Kidney epithelial cell (primary cell): ENCODE measurements at places on chromosomes 7 and 10.

- DNase-seq = no peak
These were observed 105.8 kb downstream of the ARHGAP21 start for GRCh38 chr10:24617771-24618396.

DNA sequence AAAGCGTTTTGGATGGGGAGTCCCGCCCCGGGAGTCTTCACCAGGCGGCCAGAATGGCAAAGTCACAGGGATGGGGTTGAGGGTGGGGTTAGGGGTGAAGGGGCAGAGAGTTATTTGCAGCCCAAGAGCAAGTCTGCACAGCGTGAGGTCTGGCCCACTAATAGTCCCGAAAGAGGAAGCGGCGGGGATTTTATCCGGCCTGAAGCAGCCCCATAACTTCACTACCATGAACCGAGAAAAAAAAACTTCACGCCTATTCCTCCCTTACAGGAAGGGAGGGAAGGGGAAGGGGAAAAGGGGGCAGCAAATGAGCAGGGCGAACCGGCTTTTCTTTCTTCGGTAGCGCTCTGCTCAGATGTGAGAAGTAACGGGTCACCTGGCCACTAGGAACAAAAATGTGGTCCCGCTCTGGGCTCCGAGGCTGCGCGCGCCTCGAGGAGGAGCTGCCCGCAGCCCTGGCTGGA lies 712 bp downstream of the ITPRIP start:
- no peak for DNase-seq

GRCh38 chr7:114889646-114890285 lies 32.1 kb upstream of the MDFIC start:
- DNase-seq = peak; percentile 100

DNA sequence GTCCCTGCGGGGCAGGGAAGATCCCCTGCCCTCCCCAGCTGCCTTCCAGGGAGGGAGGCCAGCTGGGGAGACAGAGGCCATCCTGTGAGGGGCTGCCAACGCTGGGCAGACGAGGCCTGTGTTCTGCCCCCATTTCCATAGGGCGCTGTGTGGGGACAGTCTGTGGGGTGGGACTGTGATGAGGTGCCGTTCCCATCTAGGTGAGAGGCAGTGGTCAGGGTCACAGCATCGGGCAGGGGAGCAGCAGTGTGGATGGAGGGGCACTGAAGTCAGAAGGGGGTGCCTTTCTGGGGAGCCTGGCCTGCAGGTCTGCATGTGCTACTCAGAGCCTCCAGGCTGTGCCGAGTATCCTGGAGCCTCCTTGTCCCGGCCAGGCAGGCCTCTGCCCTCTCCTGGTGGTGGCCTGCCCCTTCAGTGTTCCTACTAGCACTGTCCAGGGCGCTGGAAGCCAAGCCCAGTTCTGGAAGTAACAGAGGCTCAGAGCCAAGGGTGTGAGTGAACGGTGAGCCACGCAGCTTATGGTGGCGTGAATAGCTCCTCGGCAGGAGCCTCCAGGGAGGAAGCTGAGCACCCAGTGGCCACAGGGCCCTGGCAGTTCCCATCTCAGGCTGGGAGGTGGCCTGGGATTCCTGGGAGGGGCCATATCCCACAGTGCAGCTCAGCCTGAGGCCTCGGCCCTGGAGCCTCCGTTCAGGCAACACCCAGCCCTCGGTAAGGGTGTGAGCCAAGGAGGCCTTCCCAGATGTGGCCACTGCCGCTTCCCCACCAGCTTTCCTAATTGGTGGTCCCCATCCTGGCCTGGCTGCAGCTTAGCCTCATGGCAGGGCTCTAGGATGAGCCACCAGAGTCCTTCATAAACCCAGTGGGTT lies 23.3 kb upstream of the CSGALNACT2 start:
- no peak for DNase-seq

GRCh38 chr7:27079234-27079975 lies 16.4 kb downstream of the HOXA1 start:
- no peak for DNase-seq

DNA sequence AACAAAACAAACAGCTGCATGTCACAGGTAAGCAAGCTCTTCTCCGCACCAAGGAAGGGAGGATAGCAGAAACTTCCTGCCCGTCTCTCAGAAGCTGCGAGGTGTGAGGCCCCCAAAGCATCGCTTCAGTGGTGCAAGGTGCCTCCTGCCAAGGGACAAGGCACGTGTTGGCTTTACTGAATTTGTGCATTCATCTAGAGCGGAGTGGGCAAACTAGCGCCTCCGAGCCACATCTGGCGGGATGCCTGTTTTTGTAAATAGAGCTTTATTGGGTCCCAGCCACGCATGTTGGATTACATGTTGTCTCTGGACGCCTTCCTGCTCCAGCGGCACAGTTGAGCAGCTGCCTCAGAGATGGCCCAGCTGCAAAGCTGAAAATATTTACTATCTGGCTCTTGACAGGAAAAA lies 27.7 kb downstream of the PHYH start:
- no peak for DNase-seq
